ENCODE measurements at places on chromosomes 4 and X. TPM values are rescaled to one million over a fixed set of nuclear protein-coding genes. Genes with fewer than 3 reads are reported as not detected.

CXCL3 gene
- not detected for total RNA-seq

CDS1 gene
- total RNA-seq, result 13.3 TPM

PPP1R2C gene
- total RNA-seq, result not detected

TENM3 gene
- total RNA-seq, result 51.3 TPM

JCHAIN gene
- not detected for total RNA-seq

ZNF280C gene
- total RNA-seq, result 2.9 TPM

CXorf49 gene
- not detected for total RNA-seq

BTC gene
- 0.61 TPM for total RNA-seq

CCDC110 gene
- 0.98 TPM for total RNA-seq

TMEM129 gene
- 59.2 TPM for total RNA-seq

Measured in Caki2 (cell line).